ENCODE measurements at places on chromosomes 3 and 15.

DNA sequence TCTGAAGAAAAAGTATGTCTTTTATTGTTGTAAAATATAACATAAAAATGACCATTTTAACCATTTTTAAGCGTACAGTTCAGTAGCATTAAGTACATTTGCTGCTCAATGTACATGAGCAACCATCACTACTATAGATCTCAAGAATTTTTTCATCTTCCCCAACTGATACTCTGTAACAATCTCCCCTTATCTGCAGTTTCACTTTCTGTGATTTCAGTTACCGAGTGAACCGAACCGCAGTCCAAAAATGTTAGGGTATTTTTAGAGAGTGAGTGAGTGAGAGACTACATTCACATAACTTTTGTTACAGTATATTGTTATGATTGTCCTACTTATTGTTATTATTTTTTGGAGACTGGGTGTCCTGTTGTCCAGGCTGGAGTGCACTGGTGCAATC lies 9.0 kb upstream of the SLC25A26 start:
- DNase-seq = no peak

DNA sequence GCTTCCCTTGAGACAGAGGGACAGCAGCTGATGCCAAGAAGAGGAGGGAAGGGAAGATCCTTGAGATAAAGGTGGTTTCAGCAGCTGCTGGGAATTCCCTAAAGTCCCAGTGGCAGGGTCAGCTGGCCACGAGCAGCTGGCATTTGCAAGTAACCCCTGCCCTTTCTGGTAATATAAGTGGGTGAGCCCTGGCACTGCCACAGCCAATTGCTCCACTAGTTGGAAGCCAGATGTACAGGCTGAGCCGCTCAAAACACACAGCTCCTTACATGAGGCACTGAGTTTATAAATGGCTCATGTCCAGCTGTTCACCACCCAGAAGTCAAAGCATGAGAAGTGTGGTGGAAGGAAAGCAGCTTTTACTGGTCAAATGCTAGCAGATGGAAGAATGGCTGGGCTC lies 35.4 kb downstream of the PRR20G start:
- no peak for DNase-seq

GRCh38 chr3:98329392-98330124 lies 24.1 kb upstream of the OR5K4 start:
- DNase-seq = no peak

DNA sequence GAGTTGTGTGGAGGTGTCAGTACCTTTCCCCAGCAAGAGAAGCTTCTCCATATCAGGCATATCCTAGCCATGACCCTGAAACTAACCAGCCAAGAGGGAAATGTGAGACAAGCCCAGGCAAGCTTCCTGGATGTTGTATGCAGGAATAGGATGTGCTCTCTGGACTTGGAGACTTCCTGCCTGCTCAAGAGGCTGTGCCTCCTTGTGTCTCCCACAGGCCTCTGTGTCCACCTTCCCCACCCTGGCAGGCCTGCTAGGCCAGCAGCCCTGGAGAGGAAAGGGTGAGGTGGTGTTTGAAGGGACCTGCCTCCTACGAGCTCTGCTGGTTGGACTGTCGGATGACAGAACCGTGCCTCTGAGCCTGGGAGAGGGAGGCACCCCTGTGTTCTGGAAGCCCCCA lies 2.1 kb upstream of the DYNLT2B start:
- DNase-seq = no peak

DNA sequence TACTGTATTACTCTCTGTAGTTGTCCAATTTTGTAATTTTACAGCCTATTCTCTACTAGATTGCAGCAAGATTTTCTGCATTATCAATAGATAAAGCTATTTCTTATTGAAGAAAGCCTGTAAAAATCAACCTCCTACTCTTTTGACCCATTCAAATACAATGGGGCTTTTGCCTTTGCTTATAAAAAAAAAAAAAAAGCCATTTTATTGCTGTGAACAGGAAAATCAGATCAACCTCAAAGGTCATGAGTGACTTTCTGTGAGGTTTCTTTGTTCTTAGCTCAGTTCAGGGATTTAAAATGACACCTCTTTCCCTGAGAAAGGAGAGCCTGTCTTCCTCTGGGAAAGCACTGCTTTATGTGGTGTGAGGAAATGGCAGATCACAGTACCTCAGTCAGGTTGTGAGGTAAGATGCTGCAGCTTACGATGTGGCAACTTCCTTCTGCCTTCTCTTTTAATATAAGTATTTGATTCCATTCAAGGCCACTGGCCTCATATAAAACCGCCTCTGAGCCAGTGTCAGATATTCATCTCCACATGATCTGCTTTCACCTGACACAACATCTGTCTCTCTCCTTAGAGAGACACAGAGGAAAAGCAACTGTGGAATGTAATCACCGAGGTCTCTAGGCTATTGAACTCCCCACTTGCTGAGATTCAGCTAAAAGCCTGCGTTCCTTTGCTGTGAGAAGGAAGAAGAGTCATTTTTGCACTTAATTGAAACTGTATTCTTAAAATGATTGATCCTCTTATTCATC lies 161.5 kb upstream of the MB21D2 start:
- DNase-seq = no peak

- no peak for DNase-seq
Measured at GRCh38 chr3:149145974-149146373, 16.5 kb downstream of the HPS3 start.

GRCh38 chr3:50610992-50611463 lies 546 bp downstream of the CISH start:
- no peak for DNase-seq

- no peak for DNase-seq
Measured at GRCh38 chr3:122902326-122902725, 107.5 kb downstream of the SLC49A4 start.

- no peak for DNase-seq
Measured at GRCh38 chr15:88992216-88992615, 79.0 kb upstream of the MFGE8 start.

GRCh38 chr3:48504051-48504946 lies at the start of gene SHISA5:
SHISA5 (minus strand) TSS chr3:48504174; CDS start chr3:48504094, 80 bp downstream.
- peak; percentile 21 for DNase-seq

DNA sequence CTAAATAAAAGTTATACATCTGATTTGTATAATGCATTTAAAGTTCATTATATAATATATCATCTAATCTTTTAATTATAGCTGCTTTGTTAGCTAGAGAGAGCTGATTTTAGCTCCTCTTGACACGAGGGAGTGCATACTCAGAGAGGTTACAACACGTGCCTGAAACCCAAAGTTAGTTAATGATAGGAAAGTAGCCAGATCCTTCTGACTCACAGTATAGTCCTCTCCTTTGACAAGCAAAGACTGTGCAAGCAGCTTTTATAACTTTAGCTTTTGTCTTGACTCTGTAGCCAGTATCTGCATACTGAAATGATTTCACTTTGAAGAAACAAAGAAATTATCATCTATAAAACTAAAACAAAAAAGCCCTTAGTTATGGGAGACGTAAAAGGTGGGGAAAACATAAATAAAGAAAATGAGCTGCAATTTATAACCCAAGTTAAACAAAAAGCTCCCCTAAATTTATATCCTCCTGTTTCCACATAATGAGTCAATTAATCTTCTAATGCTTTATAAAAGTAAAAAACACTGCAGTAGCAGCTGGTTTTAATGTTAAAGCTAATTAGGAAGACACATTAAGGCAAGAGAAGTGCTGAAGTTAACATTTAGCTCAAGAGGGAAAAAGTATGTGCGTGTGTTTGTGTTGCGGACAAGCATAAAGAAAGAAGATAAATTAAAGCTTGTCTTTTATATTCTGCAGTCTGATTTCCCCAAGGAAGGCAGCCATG lies 13.1 kb downstream of the GABRR3 start:
- no peak for DNase-seq

DNA sequence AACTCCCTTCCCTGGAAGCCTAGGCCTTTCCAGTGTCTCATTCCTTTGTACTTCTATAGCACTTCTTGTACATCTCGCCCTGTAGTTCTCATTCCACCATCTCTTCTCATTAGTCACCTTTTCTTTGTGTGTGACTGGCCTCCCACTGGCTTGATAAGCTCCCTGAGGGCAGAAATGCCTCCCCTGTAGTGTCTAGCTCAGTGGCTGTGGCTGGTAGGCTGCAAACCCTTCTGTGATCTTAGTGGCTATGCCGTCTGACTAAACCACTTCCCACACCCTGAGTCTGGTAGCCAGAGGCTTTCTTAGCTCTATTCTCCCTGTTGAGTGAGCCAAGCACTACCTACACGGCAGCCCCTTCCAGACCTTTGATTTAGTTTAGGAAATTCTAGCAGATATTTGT lies 24.4 kb upstream of the TNFAIP8L3 start:
- DNase-seq = no peak

- DNase-seq = no peak
Measured at GRCh38 chr3:94460931-94461330, 398.1 kb downstream of the NSUN3 start.

DNA sequence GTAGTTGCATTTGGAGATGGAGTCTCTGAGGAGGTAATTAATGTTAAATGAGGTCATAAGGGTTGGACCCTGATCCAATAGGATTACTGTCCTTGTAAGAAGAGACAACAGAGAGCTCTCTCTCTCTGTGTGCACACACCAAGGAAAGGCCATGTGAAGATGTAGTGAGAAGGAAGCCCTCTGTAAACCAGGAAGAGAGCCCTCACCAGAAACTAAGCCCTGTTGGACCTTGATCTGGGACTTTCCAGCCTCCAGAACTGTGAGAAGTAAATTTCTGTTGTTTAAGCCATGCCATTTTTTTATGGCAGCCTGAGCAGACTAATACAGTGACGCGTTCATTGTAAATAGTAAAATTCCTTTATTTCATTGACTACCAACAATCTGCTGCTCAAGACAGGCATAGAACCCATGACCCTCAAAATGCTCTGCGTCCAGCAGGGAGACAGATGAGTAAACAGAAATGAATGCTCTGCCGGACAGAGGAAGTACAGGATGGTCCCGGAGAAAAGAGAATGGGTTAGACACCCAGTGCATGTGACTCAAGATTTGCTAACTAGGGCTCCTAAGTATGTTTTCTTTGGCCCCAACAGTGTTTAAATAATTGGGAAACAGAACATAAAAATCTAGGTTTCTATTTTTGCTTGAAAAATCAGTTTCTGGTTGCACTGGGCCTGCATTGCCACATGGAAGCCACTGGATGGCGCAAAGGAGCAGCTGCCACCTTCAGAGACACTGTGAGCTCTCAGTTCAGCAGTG lies 37.9 kb upstream of the TNFAIP8L3 start:
- DNase-seq = no peak

DNA sequence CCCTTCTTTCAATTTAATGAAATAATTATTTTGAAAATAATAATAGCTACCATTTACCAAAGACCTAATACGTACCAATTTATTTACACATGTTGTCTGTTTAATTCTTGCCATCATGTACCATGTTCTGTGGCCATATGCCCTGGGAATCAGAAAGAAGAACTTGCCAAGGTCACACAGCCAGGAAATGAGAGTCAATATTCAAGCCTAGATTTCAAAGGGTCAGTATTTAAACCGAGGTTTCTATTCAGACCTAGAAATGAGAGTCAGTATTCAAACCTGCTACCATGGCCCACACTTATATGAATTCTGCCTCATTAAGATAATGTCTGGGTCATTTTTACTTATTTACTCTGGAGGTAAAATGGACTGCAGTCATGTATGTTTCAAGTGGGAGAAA lies 103.6 kb upstream of the TBL1XR1 start:
- DNase-seq = no peak

- DNase-seq = no peak
Measured at GRCh38 chr15:67172172-67172571, 82.3 kb downstream of the AAGAB start.

DNA sequence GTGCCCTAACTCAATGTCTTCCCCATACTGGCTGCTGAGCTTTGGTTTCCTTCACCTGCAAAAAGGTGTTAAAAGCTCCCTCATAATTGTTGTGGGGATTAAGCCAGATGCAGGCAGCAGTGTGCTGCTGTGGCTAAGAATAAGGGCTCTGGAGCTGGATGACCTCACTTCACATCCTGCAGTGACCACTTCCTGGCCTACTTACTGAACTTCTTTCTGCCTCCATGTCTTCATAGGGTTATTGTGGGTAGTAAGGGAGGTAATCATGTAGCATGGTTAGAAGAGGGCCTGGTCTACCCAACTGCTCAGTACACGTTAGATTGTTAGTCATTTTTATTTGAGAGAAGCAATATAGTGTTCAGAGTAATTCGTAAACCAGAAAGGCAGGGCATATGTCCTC lies 18.4 kb downstream of the GYG1 start:
- no peak for DNase-seq

- no peak for DNase-seq
Measured at GRCh38 chr3:129366312-129366831, 62.1 kb downstream of the EFCAB12 start.

GRCh38 chr15:99668533-99669182 lies 64.6 kb downstream of the LYSMD4 start:
- DNase-seq = no peak

GRCh38 chr3:107218864-107219269 lies 158.4 kb upstream of the CCDC54 start:
- DNase-seq = no peak

- DNase-seq = no peak
Measured at GRCh38 chr3:31369637-31370379, 162.9 kb upstream of the STT3B start.

DNA sequence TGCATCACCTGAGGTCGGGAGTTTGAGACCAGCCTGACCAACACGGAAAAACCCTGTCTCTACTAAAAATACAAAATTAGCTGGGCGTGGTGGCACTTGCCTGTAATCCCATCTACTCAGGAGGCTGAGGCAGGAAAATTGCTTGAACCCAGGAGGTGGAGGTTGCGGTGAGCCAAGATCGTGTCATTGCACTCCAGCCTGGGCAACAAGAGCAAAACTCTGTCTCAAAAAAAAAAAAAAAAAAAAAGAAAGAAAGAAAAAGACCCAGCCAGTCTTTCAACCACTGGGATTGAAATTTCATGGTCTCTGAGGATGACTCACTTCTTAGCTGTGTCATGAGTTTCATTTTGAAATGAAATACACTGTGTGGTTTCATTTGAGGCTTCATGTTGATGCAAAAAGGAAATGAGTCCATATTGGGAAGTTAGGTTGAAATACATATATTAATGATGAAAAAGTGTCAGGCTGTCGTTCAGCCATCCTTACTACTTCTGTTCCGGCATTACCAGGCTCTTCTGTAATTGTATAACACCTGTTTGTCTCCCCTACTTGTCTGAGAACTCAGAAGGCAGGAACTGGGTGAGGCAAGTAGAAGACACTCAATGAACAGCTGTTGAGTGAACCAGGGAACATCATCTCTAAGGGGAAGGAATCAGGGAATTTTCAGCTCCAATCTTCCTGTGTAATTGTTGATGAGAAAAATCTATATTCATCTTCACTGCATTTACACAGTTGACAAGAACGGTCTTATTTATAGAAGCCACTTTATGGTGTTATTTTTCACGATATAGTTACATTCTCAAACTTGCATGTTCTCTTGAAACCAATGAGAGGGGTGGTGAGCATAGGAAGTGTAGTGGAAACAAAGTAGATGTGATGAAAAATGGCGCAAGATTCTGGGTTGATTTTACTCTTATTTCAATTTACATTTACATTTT lies 87.4 kb downstream of the NFKBIZ start:
- DNase-seq = no peak

Measured in activated CD4-positive, CD25-positive, alpha-beta regulatory T cell (primary cell).